ENCODE measurements at places on chromosomes 2 and 18.

GRCh38 chr2:30923623-30924022 lies 116.4 kb upstream of the CAPN13 start:
- DNase-seq = no peak

DNA sequence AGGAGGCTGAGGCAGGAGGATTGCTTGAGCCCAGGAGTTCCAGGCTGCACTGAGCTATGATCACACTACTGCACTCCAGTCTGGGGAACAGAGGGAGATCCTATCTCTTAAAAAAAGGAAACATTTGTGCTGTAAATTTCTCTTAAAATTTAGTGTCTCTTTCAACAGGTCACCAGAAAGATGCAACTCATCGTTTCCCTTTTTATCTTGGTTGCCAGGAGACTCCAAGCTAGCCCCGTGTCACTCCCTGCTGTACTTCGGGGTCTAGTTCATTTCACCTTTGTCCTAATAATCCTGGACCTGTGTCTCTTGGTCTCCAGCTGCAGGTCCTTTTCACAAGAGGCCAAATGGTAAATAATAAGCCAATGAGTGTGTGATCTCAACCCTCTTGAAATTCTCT lies 7.1 kb downstream of the HS1BP3 start:
- DNase-seq = no peak

GRCh38 chr2:103529798-103530502 lies 768.1 kb downstream of the TMEM182 start:
- no peak for DNase-seq

- DNase-seq = no peak
These were observed 20.1 kb downstream of the SFT2D3 start for GRCh38 chr2:127721311-127721977.

DNA sequence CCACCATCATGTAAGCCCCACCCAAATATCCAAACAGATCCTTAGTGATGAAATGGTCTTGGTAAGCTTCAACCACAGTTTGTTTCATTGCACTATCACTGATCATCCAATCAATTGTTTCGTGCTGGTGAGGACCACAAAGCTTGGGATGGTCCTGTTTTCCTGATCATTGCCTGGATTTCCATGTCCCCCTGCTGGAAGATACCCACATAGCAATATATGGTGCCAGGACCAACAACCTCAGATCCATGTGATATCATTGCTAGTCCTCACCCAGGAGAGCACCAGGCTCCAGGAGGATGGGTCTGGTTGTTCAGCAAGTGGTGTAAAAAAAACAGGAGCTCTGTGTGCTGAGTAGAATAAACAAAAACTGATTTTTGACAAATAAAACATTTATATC lies 206.5 kb upstream of the SH3BP4 start:
- DNase-seq = no peak

All from stimulated activated CD8-positive, alpha-beta memory T cell treated with anti-CD3 and anti-CD28 coated beads, Interleukin-7, amount 100 ng/mL, for 1 hour (primary cell).